ENCODE measurements at places on chromosomes 2 and 18.

GRCh38 chr18:9870431-9871008 lies 15.3 kb upstream of the TXNDC2 start:
- no peak for DNase-seq

GRCh38 chr2:16568998-16569784 lies 96.4 kb downstream of the CYRIA start:
- DNase-seq = no peak

GRCh38 chr2:241836292-241836691 lies 22.4 kb downstream of the PDCD1 start:
- no peak for DNase-seq

- no peak for DNase-seq
Observed at GRCh38 chr2:45845566-45845965, 194.1 kb downstream of the PRKCE start.

DNA sequence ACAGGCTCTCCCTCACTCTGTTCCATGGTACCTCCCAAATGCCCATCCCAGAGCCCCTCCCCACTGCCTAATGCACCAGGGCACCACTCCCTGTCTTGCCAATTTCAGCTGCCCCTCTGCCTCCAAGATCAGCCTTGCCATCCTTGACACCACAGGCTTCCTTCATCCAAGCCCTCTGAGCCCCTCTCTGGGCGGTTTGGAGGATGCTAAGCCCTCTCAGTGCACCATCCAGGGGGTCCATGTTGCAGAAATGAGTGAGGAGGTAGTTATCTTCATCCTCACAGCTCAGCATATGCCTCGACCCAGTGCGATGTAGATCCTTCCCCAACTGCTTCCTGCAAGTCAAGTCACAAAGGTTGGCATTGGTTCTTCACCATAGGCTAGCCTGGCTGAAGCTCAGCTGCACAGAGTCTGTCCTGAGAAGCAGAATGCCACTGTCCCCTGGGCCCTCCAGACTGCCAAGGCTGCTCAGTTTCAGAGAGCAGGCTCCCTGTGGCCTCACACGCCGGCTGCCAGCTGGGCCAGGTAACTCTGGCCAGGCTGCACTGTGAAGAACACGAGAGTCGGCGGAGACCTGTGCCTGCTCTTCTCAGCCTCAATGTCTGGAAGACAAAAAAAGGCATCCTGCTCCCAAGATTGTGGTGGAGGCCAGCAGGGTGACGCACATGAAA lies 9.9 kb upstream of the MAP3K2 start:
- no peak for DNase-seq
